Inflammatory macrophage treated with lipopolysaccharide for 1 hour (primary cell): ENCODE measurements at places on chromosomes 2 and 18.

- DNase-seq: no peak
These were observed 9.3 kb downstream of the TMEM182 start for GRCh38 chr2:102771114-102771513.

DNA sequence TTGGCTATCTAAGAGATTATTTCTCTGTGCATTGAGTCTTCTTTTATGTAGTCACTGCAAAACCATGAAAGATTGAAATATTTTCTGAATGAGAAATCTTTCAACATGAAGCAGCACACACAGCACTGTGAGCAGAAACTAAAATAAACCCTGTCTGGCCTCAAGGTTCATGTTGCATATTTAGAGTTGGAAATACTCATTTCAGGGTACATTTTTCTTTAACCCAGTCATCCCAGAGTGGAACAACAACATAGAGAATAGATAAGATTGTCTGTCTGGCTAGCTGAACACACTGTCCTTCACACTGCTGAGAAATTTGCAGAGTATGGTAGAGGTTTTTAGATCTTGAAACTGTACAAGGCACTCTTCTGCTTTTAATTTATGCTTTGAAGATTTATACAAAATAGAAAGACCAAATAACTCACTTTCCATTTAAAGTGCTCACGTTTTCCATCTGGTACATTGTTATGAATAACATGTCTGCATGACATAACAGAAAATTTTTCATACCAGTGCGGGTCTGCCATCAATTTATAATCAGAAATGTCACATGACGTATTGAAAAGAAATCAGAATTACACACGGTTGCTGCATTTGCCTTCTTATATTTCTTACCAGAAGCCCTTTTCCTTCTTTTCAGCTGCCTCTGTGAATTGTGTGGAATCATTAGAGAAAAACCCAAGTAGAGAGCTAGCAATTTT lies 25.0 kb upstream of the FN1 start:
- no peak for DNase-seq

DNA sequence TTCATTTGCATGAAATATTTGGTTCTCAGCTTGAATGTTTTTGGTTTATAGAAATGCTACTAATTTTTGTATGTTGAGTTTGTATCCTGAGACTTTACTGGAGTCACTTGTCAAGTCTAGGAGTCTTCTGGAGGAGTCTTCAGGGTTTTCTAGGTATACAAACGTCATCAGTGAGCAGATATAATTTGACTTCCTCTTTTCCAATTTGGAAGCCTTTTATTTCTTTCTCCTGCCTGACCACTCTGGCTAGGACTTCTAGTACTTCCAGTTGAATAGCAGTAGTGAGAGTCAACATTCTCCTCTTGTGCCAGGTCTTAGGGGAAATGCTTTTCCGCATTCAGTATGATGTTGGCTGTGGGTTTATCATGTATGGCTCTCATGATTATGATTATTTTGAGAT lies 55.4 kb upstream of the THUMPD2 start:
- DNase-seq: no peak

DNA sequence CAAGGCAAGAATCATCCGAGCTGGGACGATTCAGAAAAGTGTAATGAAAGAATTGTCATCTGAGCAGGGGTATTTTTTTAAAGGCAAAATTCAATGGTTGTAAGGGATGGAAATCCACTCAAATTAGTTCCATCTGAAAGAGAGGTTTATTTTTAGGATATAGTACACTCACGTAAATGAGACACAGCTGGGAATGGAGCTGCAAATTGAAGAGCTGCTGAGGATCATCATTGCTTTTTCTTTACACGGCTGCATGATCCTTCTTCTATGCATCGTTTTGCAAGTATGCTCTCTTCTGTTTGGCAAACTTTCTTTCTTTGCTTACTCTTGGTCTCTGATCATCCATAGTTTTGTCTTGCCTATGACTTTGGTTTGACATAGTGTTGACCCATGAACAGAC lies 27.4 kb upstream of the CUL3 start:
- no peak for DNase-seq

GRCh38 chr18:55401638-55402191 lies 186.3 kb downstream of the TCF4 start:
- DNase-seq: no peak
